ENCODE measurements at places on chromosomes 7 and 10.

GRCh38 chr7:111867348-111867931 lies 305.1 kb upstream of the IMMP2L start:
- DNase-seq = peak; percentile 17

DNA sequence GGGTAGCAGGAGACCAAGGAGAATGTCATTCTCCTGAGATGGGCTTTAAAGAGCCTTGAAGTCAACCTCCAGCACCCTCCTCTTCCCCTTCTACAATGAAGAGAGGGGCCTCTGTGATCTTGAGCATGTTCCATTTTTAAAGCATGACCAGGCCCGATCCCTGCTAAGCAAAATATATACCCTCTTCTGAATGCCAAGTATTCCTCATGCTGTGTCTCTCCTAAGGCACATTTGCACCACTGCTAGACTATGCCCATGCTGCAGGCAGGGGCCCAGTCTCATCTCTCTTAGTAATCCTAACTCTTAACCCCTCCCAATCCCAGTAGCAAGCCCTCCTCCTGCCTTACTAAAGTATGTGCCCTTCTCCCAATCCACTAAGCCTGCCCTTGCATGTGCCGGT lies 18.4 kb downstream of the SORBS1 start:
- DNase-seq = no peak

DNA sequence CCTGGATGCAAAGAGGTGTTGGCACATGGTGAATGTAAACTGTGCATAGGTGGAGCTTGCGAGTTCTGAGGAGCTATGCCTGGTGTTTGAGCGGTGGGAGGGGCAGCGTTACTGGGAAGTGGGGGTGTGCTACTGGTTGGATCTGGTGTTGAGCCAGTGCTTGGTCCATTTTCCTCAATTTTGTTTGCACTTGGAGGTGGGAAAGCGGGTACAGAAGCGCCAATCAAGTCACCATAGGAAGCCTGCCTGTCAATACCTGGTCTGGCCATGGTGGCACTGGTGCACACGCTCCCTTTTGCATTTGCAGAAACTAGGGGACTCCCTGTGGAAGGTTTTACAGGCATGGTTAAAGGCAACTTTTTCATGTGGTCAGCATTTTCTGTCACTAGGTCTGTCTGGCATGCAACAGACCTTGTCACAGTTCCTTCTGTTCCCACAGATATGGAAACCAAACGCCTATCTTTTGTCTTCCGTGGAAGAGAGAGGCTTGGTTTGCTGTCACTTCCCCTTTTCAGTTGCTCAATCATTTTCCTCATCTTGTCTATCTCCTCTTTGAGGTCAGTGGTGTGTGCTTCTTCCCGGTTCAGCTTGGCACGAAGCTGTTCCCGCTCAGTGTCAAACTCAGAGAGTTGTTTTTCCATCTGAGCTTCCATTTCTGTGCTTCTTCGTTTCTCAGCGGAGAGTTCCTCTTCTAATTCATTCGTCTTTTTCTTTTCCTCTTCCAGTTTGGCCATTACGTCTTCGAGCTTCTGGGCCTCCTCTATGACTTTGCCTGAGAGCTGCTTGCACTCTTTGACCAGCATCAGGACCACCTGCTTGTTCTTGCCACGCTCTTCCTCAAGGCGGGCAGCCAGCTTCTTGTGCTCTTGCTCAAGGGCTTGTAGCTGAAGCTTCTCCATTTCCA lies 81.1 kb downstream of the CTTNBP2 start:
- DNase-seq = no peak

GRCh38 chr10:30505543-30506298 lies 71.7 kb downstream of the MAP3K8 start:
- DNase-seq = no peak

DNA sequence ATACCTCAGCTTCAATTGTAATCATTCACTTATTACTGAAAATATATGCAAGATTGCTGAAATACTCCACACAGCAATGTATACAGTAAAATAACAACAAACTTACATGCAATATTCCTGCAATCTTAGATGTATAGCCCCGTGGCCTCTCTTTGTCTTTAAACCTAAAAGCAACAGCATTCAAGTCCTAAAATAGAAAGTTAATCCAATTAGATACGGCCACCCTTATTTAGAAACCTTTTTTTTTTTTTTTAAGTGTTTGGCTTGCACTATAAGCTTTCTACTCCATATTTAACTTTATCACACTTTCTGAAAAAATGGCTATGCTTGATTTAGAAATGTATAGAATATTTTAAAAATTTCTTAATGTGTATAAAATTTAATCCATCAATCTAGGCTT lies 67.6 kb downstream of the IDE start:
- no peak for DNase-seq

DNA sequence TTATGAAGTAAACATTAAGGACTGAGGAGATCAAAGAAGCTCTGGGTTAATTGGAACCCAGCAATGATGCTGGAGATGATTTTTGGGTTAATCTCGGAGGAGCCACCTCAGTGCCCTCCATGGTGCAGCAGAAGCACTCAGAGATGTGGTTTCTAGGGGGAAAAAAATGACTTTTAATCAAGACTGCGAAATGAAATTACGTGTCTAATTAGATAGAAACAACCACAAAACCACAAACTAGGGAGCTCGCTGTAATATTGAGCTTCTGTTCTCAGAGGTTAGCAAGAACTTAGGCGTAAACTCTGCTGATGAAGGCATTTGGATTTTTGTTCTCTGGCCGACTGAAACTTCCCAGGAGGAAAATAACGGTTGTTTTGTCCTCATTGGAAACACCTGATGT lies 319.0 kb downstream of the GRID1 start:
- no peak for DNase-seq

DNA sequence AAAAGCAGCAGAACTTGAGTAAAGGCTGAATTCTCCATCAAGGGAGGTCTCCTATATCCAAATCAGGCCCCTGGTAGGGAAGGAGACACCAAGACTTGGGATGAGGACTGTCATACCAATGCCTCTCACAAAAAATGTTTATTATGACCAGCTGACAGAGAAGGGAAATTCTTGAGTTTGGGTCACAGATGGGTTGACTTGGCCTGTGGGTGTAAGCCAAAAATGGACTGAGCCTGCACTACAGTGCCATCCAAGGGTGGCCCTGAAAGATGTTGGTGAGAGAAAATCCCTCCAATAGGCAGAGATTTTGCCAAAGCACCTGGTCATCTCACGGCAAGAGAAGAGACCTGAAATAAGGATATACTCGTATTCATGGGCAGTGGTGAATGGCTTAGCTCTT lies 27.0 kb upstream of the PPIF start:
- DNase-seq = no peak

- DNase-seq = peak; percentile 64
These were observed 7.2 kb upstream of the MBL2 start for GRCh38 chr10:52779541-52780390.

GRCh38 chr10:31749301-31749700 lies 179.3 kb downstream of the ARHGAP12 start:
- DNase-seq = no peak

- no peak for DNase-seq
These were observed 455.2 kb downstream of the SORCS3 start for GRCh38 chr10:105096316-105096715.

GRCh38 chr7:132118641-132119040 lies 457.6 kb downstream of the PLXNA4 start:
- DNase-seq = peak; percentile 58

DNA sequence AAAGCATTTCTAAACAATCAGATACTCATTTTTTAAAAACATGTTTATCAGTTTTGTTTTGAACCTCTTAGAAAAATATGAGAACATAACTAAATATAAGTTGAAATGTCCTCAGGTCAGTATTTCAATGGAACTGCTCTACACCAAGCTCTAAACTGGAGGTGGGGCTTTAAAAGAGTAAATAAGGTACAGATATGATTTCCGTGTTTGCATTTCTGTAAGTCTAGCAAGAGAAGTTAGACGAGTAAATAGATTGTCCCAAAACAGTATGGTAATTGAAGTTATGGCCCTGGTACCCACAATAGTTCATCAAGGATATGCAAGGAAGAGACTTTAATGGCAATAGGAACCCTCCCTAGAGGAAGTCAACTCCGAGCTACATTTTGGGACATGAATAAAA lies 115.1 kb upstream of the AKR1E2 start:
- no peak for DNase-seq

- DNase-seq = peak; percentile 87
These were observed at the start of gene IDE for GRCh38 chr10:92573798-92574547. Gene IDE, minus strand, starts transcription at chr10:92574093. Its CDS starts 74 bp downstream, at chr10:92574019.

- no peak for DNase-seq
These were observed 858.7 kb downstream of the REEP3 start for GRCh38 chr10:64379898-64380297.

DNA sequence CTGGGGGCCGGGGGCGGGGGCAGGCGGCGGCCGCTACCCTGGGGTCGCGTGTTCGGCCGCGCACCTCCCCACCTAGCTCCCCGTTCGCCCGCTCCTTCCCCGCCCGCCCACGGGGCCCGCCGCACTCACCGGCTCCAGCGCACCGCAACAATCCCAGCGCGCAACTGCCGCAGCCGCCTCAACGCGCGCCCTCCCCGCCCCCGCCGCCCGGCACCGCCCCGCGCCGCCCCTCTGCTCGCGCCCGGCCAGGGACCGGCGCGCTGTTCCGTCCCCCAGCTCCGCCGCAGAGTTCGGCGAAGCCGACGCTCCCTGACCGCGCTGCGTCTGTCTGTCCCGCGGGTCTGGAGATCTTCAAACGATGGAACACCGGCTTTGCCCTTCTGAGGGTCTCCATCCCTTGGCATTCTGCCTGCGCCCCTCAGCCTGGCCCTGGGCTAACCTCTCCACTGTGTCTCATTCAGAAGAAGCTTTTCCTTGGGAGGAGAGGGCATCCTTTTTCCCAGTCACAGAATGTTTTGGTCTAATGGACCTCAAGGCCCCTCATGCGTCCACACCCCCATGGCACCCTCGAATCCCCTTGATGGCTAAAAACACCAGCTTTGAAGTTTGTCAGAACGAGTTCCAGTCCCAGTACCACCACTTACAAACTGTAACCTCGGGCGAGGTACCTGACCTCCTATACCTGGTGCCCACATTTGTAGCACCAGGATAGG lies at the start of gene NT5C2:
TSS of gene NT5C2 (minus strand) at position 166 of the 713 bp plus-strand sequence. CDS start 18,314 bp downstream, outside the sequence.
- peak; percentile 82 for DNase-seq

- DNase-seq = no peak
These were observed 40.8 kb downstream of the CPED1 start for GRCh38 chr7:121029302-121029701.

GRCh38 chr10:127991543-127992255 lies 84.8 kb downstream of the PTPRE start:
- peak; percentile 9 for DNase-seq

GRCh38 chr10:43606323-43607198 lies at the start of gene ZNF485:
Gene ZNF485, plus strand, starts transcription at chr10:43606438. Its CDS starts 613 bp downstream, at chr10:43607051.
- DNase-seq = peak; percentile 68

DNA sequence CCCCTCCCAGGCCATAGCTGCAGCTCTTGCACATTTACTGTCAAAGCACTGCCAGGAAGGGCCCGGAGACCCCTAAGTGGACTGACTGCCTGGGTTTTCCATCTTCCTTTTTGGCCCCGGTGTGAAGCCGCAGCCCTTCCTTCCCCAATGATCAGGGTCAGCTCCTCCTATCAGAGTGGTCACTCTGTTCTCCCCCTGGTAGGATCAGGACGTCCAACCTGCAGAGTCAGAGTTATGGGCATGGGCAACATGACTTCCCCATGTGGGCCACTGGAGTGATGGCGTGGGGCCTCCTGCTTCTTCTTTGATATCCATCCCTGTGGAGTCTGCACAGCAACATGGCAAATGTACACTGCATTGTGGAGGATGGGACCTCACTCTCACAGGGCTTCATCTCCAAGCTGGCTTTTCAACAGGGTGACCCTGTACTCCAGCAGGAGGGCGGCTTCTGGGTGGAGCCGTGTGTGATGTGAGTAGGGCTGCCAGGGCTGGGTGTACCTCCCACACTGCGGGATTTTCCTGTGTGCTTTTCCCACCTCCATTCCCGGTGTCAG lies 6.4 kb upstream of the RAMP3 start:
- DNase-seq = no peak

DNA sequence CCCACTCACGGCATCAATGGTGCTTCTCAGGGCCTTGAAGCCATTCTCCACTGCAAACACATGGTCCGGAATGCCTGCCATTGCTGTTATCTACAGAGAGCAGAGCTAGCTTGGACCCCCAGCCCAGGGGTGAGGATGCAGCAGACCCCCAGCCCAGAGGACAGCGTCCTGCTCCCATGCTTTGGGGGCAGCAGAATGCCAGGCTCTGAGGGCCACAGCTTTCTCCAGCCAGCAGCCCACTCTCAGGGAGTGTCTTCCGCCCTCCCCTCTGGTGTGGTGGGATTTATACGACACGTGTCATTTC lies 48.1 kb upstream of the MSMB start:
- no peak for DNase-seq

- DNase-seq = peak; percentile 52
These were observed 194.0 kb downstream of the HDAC9 start for GRCh38 chr7:18689551-18689950.

GRCh38 chr7:1733908-1734730 lies 64.0 kb downstream of the ELFN1 start:
- DNase-seq = no peak

GRCh38 chr10:48798481-48799254 lies 114.0 kb downstream of the WDFY4 start:
- DNase-seq = no peak

GRCh38 chr10:58291538-58292174 lies 22.7 kb downstream of the CISD1 start:
- DNase-seq = peak; percentile 63

DNA sequence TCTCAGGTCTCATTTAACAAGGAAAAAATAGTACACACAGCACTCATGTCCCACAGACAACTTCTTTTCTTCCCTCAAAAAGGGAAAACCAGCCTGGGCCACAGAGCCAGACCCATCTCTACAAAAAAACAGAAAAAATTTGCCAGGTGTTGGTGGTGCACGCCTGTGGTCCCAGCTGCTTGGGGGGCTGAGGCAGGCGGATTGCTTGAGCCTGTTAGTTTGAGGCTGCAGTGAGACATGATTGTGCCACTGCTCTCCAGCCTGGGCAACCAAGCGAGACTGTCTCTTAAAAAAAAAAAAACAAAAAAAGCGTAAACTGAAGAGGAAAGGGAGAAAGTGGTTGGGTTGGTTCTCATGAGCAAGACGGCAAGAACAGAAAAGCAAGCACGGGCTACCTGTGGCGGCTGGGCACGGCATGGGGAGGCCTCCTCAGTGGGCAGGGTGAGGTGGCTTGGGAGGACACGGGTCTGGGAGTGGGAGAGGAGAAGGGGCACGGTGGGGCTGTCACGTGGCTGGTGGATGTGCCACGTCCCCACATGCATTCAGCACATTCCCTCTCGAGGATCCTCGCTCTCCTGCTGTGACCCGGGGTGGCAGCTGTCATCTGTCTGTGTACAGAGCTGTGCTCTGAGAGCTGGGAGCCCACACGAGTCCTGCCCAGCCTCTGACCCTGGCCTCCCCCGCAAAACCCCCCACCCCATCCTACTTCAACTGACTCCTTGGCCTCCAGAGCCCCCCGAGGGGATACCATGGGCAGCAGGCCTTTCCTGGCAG lies 219.7 kb downstream of the MLLT10 start:
- no peak for DNase-seq

DNA sequence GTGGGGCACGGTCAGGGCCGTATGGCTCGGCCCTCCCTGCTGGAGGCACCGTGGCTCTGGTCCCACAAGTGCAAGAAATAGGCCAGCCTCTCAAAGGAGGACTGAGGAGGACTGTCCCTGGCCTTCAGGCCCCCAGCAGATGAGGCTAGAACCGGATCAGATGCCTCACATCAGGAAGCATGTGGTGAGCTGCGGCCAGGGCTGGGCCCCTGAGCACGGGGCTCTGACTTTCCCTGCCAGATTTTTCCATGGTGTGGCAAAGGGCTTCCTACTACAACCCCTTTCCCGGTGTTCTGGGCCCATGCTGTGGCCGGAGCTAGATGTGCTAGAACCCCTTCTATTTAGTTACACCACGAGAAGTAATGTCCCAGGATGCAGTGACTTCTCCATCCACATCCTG lies 100.4 kb downstream of the TCERG1L start:
- no peak for DNase-seq
